Osteocyte (in vitro differentiated cells): ENCODE measurements at places on chromosomes 13 and 19. TPM values are rescaled to one million over a fixed set of nuclear protein-coding genes. Genes with fewer than 3 reads are reported as not detected.

ZNF460 gene
- total RNA-seq = 85.1 and 86.1 TPM in 2 replicates

TNNI3 gene
- 0.57 TPM in 1 of 2 replicates, not detected in the other for total RNA-seq

ZNF723 gene
- not detected in 2 replicates for total RNA-seq

GJA3 gene
- total RNA-seq = not detected in 2 replicates

C3 gene
- 0.56 TPM in 1 of 2 replicates, not detected in the other for total RNA-seq

TBXA2R gene
- 0.30 TPM in 1 of 2 replicates, not detected in the other for total RNA-seq

IQCN gene
- 6.9 and 10.4 TPM in 2 replicates for total RNA-seq

SLITRK6 gene
- 34.2 and 42.3 TPM in 2 replicates for total RNA-seq

PRTN3 gene
- not detected in 2 replicates for total RNA-seq

ZNF562 gene
- 15.1 and 15.6 TPM in 2 replicates for total RNA-seq
